ENCODE measurements at places on chromosomes 2 and 18.
A peak's percentile ranks its signal among the peaks of the same experiment; 100 is the strongest.

GRCh38 chr18:59633317-59633716, 63.9 kb downstream of the CCBE1 start:
- DNase-seq: no peak

DNA sequence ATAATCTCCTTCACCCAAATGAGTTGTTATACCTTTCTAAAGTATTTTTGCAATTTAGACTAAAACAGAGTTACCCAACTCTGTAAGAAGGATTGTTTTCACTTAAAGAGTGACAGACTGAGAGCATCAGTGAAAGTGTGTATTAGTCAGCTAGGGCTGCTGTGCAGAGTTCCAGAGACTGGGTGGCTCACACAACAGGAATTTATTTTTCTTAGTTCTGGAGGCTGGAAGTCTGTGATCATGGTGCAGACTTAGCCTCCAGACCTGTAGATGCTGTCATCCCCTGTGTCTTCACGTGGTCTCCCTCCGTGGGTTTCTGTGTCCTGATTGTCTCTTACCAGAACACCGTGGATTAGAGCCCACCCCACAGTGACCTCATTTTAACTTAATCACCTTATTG, 40.0 kb downstream of the BCL2L11 start:
- DNase-seq: no peak

GRCh38 chr18:11851806-11852337, 659 bp downstream of the CHMP1B start:
- DNase-seq: peak; percentile 14

- no peak for DNase-seq
Observed at GRCh38 chr2:207480521-207481040, 49.2 kb upstream of the CREB1 start.

GRCh38 chr18:2466978-2467377, 104.3 kb downstream of the METTL4 start:
- DNase-seq: no peak

GRCh38 chr2:63046552-63046951, 4.1 kb upstream of the OTX1 start:
- DNase-seq: no peak

DNA sequence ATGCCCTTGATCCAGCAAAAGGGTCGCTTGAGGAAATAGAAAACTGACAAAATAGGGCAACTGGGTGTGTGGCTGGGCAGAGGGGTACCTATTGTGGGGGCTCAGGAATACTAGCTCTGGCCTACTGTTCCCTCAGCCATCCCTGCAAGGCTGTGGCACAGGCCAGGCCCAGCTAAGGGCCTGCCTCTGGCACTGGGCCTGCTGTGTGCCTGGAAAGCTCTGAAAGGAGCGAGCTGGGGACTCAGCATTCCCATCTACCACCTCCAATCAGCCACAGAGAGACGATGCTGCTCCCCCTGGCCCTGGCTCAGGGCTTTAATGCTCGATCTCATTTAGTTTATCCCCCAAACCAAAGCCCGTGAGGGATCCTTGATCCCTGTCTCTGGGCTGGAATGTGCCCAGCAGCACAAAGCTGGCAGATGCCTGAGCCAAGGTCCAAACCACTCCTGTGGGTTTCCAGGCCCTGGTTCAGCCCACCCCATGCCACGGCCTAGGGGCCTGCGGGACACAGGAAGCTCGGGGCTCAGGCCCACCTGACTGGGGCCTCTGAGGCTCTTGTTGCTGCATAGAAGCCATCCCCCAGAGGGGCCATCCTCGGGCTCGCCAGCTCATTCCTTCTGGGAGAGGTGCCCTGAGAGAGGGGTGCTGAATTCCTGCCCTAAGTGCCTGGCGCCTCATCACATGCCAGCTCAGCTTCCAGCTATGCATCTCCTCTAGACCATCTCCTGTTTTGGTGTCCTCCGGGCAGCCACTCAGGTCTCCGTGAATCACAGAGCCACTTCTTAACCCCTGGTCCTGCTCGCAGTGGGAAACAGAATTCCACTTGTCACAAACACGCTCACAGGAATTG, 43.0 kb upstream of the KCNF1 start:
- no peak for DNase-seq

DNA sequence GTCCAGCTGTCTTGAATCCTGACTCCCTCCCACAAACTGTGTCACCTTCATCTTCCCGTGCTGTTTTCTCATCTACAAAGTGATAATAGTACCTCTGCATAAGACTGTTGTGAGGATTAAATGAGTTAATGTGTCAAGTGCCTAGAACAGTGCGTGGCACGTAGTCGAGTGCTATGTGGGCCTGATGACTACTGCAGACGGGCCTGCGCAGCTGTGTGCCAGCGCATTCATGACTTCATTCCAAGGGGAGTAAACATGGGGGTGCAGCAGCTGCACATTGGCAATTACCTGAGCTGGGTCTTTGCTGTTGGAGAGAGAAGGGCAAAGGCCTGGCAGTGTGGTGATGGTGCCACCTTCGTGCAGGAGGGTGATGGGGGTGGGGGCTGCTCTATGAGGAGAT, 5.0 kb downstream of the TEX44 start:
- DNase-seq: no peak

- DNase-seq: no peak
Observed at GRCh38 chr2:172970660-172971059, 105.0 kb upstream of the MAP3K20 start.

DNA sequence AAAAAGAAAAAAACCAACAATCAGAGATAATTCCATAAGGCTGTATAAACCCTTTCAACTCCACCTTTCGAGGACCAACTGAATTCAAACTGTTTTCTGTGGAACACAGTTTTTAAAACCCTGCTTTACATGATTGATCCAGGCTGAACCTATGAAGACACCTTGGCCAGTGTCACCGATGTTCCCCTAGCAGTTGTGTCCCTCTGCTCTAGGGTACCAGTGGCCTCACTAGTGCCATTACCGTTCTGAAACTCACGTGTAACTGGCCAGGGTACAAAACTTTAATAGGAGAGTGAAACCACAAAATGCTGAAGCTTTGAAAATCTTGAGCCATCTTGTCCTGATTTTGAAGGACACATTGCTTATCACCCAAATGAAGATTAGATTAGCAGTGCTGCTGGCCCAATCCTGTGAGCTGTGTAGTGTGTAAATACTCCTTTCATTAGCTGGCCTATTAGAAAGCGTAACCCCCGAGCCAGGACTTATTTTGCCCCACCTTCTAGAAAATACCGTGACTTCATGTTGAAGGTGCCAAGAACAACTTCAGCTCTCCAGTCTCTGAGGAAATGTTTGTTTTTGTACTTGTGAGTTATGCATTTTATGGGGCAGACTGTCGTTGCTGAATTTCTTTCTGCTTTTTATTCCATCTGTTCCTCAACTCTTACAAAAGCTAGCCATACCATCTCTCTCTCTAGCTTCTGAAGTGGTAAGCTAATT, 147.8 kb upstream of the MAP3K20 start:
- DNase-seq: no peak

DNA sequence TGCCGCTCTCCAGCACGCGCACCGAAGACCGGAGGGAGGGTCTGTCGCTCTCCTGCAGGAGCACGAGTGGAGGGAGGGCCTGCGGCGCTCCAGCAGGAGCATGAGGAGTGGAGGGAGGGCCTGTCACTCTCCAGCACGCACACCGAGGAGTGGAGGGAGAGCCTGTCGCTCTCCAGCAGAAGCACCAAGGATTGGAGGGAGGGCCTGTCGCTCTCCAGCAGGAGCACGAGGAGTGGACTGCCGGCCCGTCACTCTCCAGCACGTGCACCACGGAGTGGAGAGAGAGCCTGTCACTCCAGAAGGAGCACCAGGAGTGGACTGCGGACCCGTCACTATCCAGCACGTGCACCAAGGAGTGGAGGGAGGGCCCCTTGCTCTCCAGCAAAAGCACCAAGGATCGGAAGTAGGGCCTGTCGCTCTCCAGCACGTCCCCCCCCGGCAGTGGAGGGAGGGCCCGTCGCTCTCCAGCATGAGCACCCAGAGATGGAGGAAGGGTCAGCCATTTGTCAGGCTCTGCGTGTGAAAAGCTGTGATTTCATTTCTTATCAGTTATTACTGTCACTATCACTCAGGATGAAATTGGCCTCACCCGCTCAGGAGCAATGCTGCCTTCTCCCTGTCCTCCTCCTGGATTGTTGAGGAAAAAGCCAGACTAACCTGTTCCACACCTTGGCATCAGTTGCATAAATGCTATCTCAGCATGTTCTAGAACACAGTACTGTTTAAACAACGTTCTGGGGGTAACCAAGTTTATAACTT, 35.9 kb downstream of the ADI1 start:
- no peak for DNase-seq

GRCh38 chr2:212495046-212495445, 43.6 kb downstream of the ERBB4 start:
- no peak for DNase-seq

DNA sequence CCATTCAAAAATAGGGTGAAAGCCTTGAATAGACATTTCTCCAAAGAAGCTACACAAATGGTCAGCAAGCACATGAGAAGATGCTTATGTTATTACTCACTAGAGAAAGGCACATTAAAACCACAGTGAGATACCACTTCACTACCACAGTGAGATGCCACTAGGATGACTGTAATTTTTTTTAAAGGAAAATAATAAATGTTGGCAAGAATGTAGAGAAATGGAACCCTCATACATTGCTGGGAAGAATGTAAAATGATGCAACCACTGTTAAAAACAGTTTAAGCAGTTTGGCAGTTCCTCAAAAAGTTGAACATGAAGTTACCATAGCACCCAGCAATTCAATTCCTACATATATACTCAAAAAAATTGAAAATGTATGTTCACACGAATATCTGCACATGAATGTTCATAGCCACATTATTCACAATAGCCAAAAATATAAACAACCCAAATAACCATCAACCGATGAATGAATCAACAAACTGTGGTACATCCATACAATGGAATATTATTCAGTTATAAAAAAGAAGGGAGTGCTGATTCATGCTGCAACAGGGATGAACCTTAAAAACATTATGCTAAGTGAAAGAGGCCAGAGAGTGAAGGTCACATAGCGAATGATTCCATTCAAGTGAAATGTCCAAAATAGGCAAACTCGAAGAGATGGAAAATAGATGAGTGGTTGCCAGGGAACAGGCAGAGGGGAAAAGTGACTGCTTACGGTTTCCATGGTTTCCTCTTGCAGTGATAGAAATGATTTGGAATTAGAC, 156.2 kb upstream of the NDUFV2 start:
- DNase-seq: no peak

DNA sequence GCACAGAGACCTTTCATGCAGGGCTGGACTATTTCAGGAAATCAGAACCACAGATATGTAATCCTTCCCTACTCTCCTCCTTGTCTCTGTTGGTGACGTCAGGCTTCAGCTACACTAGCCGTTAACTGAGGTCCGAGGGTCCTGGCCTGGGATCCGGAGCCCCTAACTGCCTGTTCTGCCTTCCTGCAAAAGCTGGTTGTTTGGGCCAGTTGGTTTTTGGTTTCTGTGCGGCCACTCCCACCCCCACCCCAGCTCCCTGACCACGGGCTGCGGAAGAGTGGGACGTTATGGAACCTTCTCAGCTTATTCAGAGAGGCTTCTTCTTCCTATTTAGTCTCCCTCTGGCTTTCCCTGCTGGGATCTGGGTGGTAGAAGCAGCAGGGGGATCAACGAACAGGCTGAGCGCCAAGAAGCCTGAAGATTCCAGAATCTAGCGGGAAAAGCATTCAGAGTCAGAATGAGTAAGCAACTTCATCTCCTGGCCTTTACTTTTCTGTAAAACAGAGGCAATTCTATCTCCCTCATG, 49.3 kb upstream of the ROCK2 start:
- DNase-seq: no peak

DNA sequence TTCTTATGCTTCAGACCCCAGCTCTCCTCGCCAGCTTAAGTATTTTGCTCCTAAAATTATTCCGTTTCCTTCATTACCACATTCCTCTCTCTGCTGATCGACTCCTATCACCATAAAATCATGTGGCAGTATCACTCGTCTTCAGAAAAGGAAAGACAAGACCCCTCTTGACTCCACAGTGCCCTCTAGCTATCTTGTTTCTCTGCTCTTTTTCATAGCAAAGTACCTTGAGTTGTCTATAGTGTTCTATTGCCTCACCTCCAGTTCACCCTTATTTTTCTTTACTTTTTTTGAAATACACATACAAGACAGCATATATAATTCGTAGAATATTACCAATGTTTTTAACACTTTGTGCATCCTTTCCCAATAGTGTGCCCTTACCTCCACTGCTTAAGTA, 273.2 kb upstream of the SIX3 start:
- DNase-seq: no peak

DNA sequence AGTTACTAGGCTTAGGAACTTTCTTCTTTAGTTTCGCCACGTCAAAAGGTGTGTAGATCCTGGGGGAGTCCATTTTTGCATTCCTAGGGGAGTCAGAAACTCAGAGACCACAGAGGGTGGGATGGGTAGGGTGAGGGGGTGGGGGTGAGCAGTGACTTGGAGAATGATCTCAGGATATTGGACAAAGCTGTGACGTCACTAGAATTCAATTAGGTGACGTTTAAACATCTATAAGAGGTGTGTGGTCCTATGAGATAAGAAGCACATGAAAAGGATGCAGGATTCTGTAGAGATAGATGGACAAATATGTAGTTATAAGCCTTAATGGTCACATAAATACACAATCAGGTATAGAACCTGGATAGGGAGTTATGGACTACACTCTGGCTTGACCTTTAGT, 21.5 kb downstream of the SLC4A3 start:
- no peak for DNase-seq

DNA sequence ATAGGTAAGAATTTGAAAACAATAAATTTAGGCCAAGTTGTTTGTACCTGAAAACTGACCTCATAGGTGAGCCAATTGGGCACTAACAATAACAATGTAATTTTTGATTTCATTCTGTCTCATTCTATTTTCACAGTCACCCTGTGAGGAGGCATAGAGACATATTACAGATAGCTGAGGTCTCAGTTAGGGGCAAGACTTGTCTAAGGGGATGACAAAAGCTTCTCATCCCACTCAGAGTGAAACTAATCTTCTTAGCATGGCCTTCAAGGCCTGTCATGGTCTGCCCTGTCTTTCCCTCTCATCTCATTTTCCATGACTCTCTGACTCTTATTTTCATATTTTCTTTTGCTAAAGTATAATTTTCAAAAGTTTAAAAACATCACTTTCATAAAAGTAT, 562.0 kb upstream of the TNP1 start:
- DNase-seq: no peak

DNA sequence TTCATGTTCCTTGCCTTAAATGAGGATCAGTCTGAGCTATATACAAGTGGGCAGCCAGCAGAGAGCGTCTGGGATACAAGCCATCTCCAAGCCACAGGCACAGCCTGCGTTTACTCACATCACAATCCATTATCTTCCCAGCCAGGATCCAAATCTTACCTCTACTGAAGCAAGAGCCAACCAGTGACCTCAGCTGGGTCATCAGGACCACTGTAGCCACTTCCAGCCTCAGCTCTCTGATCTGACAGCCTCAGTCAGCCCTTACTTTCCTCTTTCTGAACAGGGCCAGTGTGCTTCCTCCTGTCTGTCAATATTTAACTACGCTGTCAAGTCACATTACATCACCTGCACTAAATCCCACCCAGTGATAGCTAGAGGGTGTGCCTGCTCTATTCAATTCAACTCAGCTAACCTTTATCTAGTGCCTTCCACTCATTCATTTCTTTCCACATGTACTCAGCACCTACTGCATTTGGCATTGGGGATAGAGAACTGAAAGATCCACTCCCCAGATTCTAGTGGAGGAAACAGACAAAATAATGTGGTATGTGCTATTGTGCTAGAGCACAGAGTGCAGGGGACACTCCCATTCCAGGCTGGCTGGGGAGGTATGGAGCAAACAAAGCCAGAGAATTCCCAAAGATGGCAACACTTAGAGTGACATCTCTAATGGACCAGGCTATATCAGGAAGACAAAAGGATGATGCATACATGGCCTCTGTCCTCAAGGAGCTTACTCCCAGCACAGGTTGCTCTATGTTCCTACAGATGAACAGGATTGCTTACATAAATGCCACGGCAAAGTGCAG, 146.5 kb downstream of the NCKAP5 start:
- DNase-seq: no peak
